ENCODE measurements at places on chromosomes 16 and 17.

GRCh38 chr16:83835586-83836566, 28.1 kb downstream of the HSBP1 start:
- DNase-seq: peak; percentile 66

GRCh38 chr17:9424071-9424640, 151.5 kb downstream of the STX8 start:
- DNase-seq: no peak

DNA sequence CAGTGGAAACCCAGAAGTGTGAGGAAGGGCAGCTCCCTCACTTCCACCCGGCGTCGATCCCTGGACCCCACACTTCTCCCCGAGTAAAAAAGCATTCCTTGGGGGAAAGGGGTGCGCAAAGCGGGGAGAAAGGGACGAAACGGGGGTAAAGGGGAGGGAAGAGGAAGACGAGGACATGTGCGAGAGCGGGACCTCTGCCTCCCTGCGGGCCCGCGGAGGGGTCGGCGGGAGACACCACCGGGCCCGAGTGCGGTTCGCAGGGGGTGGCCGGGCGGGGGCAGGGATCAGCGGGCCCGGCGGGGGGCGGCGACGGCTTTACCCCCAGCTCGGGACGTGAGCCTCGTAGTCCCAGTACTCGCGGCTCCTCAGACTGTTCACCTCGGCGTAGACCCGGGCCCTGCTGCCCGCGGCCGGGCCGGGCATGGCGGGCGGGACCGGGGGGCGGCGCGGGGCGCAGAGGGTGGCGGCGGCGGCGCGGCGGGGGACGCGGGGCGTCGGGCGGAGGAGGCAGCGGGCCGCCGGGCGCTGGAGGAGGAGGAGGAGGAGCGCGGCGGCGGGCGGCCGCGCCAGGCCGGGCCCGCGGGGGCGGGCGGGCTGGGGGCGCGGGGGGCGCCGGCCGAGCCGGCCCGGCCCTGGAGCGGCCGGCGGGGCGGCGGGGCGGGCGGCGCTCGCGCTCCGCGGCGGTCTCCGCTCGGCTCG, 443 bp downstream of the CSNK2A2 start:
- no peak for DNase-seq

DNA sequence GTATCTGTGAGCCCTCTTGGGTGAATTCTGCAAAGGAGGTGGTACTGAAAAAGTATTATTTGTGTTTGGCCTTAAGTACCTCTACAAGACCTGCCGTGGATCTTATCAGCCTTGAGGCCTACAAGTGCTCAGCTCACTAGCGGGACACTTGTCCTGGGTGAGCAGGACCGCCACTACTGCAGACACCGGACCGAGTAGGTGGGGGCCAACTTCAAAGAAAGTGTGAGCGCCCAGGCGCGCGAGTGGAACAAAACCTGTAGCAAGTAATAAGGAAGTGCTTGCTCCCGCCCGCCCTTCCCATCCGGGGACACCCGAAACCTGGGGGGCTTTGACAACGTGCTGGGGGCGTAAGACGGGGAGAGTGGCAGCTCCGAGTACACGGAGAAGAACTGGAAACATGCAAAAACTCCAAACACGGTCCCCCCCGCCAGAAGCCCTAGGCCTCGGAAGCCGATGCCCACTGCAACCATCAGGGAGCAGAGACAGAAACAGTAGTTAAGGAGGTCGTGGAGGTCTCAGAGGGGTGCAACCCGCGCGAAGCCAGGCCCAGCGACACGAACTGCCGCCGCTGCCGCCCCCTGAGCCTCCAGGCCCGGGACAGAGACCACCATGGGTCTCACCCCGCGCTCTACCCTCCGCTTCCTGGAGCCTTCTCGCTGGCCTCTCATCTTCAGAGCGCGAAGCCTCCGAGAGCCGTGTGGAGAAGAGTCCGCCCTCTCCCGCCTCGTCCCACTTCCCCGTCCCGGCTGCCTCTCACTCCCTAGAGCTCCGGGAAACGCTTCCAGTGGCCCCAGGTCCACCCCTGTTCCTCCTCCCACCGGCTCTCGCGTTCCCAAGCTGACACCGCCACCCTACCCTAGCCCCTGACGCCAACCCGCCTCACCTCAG, 537 bp downstream of the CNOT1 start:
- DNase-seq: no peak

DNA sequence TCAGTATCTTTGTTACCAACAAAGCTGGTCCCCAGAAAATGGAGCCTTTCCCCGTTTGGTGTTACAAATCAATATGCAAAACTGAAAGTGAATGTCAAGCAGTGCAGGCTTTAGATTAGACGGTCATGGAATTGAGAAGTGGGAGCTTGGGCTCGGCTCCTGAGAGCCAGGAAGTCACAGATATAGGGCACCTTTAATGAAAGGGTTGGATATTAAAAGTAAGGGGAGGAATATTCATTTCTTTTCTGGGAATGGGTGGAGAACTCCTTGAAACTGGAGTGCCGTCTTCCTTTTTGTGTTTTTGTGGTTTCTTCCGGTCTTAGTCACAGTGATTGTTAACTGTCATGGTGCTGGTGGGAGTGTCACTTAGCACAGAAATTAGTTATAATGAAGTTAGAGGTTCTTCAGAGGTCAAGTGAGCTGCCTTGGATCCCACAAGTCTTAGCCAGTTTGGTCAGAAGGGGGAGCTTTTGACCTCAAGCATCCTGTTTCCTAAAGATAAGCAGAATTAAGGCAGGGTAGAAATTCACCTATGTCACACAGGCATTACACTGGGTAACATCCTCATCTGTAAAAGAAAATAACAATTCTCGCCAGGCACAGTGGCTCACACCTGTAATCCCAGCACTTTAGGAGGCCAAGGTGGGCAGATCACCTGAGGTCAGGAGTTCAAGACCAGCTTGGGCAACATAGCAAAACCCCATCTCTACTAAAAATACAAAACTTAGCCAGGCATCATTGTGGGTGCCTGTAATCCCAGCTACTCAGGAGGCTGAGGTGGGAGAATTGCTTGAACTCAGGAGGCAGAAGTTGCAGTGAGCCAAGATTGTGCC, 9.6 kb upstream of the EIF1 start:
- DNase-seq: no peak

GRCh38 chr17:71023249-71024030, 854.1 kb downstream of the KCNJ2 start:
- no peak for DNase-seq
